ENCODE measurements at places on chromosomes 1 and 21.

- no peak for DNase-seq
Measured at GRCh38 chr1:90675161-90675847, 41.8 kb downstream of the BARHL2 start.

GRCh38 chr1:38561725-38562124, 297.8 kb downstream of the RRAGC start:
- DNase-seq: no peak

GRCh38 chr21:37389456-37389855, 22.9 kb downstream of the DYRK1A start:
- DNase-seq: no peak

- no peak for DNase-seq
Measured at GRCh38 chr1:224127925-224128819, 14.3 kb downstream of the FBXO28 start.

DNA sequence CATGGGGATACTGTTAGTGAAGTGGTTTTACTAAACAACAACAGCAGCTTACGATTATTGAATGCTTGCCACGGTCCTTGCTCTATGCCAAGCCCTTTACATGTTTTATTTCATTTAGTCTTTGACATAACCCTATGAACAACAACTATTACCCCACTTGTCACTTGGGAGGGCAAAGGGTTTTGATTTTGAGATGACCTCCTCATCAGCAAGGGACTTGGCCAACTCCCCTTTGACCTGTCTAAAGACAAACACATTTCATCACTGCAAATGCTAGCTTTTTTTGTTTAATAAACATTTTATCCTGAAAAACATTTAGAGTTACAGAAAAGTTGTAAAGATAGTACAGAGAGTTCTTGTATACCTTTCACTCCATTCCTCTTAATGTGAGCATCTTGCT, 152.5 kb upstream of the WNT4 start:
- DNase-seq: no peak
